ENCODE measurements at places on chromosomes 13 and 19.
A peak's percentile ranks its signal among the peaks of the same experiment; 100 is the strongest.

DNA sequence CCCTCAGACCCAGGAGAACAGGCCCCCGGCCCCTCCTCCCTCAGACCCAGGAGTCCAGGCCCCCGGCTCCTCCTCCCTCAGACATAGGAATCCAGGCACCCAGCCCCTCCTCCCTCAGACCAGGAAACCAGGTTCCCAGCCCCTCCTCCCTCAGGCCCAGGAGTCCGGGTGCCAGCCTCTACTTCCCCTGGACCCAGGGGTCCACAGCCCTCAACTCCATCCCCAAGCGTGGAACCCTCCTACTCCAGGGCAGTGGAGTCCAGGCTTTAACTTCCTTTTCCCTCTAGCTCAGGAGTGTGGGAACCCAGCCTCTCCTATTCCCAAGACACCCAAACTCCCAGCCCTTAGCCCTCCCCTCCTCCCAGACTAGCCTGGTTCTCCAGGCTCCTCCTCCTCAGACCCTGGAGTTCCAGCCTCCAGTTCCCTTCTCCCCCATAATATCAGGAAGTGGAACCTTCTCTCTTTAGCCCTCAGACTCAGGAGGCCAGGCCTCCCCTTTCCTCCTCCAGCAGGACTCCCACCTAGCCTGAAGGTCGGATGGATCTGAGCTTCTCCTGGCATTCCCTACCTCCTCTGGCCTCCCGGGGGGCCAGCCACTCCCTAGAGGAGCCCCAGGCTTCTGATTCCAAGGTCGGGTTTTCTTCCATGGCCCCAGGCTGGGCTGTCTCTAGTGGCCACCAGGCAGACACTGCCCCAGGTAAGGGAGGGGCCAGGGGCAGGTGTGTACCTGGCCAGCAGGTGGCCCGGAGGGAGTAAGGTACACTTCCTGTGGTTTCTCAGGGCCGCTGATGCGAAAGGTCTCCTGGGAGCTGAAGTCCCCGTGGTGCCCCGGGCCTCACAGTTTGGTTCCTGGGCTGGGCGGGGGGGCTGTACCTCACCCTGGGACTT lies at the start of gene TMC4:
TMC4 (minus strand) TSS at position 690 of the 888 bp plus-strand sequence; CDS start at position 647, 43 bp downstream.
- no peak for DNase-seq

DNA sequence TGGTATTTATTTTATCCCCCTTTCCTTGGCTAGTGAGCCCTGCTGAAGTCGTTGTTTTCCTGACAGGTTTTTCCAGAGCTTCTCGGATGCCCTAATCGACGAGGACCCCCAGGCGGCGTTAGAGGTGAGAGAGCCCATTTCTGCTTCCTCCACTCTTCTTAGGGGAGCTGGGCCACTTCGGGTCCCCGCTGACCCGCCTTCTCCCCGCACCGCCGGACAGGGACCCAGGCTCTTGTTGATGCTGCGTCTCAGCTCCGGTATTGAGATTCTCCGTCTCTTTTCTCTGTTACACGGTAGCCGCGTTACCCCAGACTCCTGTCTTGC lies 306 bp downstream of the SUGT1 start:
- no peak for DNase-seq

DNA sequence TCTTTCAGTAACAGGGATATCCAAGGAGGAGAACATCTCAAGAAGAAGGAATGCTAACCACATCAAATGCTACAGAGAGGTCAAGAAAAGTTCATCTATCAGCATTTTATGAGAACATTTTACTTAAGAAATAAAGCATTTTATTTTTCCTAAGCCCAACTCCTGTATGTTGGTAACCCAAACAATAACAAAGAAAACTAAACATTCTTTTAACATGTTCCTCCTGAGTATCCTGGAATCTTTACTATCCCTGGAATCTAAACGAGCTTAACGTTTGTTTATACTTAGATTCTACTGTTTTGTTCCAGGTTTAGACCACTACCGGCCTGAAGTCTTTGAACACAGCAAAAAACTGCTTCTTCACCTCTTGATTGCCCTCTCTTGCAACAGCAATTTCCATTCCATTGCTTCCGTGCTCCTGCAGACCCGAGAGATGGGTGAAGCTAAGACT lies 89.7 kb downstream of the ZAR1L start:
- DNase-seq, result no peak

DNA sequence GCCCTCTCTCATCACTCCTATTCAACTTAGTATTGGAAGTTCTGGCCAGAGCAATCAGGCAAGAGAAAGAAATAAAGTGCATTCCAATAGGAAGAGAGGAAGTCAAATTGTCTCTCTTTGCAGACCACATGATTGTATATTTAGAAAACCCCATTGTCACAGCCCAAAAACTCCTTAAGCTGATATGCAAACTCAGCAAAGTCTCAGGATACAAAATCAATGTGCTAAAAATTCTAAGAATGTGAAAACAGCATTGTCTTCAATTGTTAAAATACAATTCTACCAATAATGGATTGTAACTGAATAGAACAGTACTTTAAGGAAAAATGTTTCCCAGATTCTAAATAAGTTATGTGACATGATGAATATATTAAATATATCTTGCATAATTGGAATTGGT lies 2269.2 kb upstream of the PCDH20 start:
- DNase-seq, result no peak

DNA sequence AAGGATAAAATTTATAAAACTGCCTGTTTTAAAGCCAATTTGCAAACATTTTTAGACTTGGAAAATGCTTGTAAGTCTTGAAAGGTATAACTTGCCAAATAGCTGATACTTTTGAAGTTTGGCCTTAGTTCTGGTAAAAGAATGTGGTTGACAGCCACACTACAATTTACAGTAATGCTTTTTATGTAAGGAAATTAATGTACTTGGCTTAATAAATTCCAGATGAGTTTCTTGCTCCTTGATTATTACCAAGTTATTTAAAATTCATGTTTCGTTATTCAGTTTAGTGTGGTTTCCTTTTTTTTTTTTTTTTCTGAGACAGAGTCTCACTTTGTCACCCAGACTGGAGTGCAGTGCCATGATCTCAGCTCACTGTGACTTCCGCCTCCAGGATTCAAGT lies 14.9 kb downstream of the LMO7 start:
- DNase-seq, result no peak

GRCh38 chr13:113837560-113838355 lies 26.1 kb downstream of the GAS6 start:
- no peak for DNase-seq

GRCh38 chr19:3024870-3025548 lies 4.1 kb downstream of the TLE2 start:
- DNase-seq, result no peak

GRCh38 chr19:18202778-18203407 lies 949 bp downstream of the RAB3A start:
- peak; percentile 26 for DNase-seq

DNA sequence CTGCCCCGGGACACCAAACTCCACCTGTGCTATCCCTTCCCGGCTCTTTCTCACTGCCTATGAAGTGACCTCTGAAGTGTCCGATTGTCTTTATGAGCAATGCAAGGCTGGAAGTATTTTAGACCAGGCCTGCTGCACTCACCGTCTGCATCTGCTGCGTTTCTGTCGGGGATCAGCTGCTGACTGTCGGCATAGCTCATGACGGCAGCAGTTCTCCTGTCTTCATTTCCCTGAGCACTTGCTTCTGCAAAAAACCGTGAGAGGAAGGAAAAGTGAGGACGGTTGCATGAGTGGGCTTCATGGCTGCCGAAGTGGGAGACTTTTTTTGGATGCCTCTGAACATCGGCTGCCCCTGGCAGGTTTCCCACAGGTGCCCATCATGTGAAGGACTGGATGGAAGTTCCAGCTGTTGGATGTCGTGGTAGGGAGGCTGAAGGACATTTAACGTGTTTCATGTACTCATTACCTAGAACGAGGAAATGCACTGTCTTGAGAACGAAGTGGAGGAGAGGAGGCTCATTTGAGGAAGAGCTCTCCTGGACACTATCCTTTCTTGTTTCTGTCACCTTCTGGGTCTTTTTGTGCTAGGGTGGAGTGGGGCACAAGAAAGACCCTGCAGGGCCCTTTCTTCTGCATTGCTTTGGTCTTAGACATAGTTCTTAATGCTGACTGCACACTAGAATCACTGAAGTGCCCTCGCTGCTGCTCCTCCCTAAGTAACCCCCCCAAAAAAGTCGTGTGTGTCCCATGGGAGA lies 94.7 kb downstream of the RNASEH2B start:
- DNase-seq, result no peak

- DNase-seq, result no peak
Measured at GRCh38 chr13:24893863-24894262, 129.9 kb downstream of the RNF17 start.

- DNase-seq, result no peak
Measured at GRCh38 chr13:53238261-53238660, 209.6 kb downstream of the OLFM4 start.

GRCh38 chr19:43430142-43430710 lies 15.5 kb downstream of the TEX101 start:
- no peak for DNase-seq

- DNase-seq, result peak; percentile 91
Measured at GRCh38 chr19:52601025-52601973, 31.2 kb downstream of the ZNF701 start.

- DNase-seq, result peak; percentile 88
Measured at GRCh38 chr19:36849701-36850558, 746 bp upstream of the ZNF345 start.

- DNase-seq, result no peak
Measured at GRCh38 chr13:20558982-20559381, 8.0 kb upstream of the IFT88 start.

DNA sequence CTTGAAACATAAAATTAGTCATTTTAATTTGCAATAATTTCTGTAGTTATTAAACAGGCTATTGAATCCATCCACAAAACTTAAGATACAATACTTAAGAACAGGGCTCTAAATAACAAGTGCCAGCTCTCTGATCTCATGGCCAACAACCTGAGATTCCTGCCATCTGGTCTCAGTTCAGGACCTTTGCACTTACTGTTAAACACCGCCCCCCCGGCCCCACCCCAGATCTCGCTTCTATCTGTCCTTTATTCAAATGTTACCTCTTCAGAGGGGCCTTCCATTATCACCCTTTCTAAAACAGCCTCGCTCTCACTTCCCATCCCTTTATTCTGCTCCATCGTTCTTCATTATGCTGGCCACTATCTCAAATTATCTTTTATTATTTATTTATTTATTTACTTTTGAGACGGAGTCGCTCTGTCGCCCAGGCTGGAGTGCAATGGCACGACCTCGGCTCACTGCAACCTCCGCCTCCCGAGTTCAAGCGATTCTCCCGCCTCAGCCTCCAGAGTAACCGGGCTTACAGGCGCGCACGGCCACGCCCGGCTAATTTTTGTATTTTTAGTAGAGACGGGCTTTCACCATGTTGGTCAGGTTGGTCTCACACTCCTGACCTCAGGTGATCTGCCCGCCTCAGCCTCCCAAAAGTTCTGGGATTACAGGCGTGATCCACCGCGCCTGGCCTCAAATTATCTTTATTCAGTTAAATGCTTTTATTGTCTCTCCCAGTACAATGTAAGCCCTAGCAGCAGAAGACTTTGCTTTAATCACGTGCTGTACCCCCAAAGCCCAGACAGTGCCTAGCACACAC lies 838 bp upstream of the SNRNP70 start:
- DNase-seq, result no peak

DNA sequence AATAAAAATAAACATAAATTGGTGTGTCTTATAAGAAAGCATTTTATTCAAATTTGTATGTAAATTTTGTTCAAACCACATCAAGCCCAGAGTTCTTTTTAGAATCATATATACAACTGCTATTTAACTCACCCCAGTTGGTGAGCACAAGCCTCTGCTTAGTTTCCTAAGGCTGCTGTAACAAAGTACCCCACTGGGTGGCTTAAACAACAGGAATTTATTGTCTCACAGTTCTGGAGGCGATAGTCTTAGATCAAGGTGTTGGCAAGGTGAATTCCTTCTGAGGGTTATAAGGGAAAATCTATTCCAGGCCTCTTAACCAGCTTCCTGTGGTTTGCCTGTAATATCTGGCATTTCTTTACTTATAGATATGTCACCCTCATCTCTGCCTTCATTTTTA lies 1133.5 kb downstream of the OLFM4 start:
- no peak for DNase-seq

GRCh38 chr13:51804295-51805172 lies 571 bp upstream of the DHRS12 start:
- DNase-seq, result peak; percentile 37

GRCh38 chr13:99027260-99027659 lies 49.4 kb upstream of the DOCK9 start:
- DNase-seq, result no peak

DNA sequence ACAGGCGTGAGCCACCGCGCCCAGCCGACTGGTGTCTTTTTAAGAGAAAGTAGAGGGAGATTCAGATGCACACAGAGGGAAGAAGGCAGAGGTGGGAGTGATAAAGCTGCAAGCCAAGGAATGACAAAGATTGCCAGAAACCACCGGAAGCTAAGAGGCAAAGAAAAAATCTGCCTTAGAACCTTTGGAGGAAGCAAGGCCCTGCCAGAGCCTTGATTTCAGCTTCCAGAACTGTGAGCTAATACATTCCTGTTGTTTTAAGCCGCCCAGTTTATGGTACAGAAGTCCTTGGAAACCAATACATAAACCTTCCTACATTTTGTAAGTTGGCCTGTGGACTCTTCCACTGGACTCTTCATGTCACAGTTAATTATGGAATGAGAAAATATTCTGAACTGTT lies 71.7 kb upstream of the SOX21 start:
- no peak for DNase-seq

DNA sequence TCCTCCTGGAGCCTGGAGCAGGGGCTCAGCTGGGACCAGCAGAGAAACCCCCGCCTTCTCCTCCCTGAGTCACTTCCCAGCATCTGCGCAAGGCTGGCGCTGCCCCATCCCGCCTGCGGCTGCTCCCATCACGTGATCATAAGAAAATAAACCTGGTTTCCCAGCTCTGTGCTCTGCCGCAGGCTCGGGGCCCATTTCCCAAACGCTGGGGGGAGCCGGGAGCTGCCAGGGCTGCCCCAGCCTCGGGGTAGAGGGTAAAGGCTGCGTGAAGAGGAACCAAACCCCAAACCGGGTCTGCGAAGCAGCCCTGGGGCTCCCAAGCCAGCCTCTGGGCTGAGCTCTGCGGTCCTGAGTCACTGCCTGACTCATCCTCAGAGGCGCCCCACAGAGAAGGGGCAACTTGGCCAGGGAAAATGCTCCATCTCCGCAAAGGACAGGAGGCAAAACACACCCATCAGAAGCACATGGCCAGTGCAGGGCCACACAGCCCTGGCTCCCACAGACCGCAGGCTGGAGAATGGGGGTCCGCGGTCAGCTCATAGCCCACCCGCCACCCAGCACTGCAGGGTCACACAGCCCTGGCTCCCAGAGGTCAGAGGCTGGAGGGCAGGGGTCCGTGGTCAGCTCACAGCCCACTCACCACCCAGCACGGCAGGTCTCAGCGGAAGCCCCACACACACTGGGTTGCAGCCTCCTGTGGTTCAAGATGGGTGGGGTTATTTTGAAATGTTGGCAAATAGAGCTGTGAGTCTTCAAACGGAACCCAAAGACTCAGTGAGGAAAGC lies 67.1 kb downstream of the RASA3 start:
- DNase-seq, result peak; percentile 81

GRCh38 chr13:109786457-109787134 lies at the start of gene IRS2:
IRS2 (minus strand) TSS chr13:109786583; CDS start chr13:109786053, 530 bp downstream.
- peak; percentile 93 for DNase-seq

- DNase-seq, result no peak
Measured at GRCh38 chr19:958967-959855, 24.9 kb upstream of the WDR18 start.

- no peak for DNase-seq
Measured at GRCh38 chr13:74629985-74630384, 495.8 kb upstream of the KLF12 start.

Measured in CD4-positive, alpha-beta T cell treated with Interleukin-15 for 4 hours (primary cell).